ENCODE measurements at places on chromosomes 5 and 9. TPM values are rescaled to one million over a fixed set of nuclear protein-coding genes. Genes with fewer than 3 reads are reported as not detected.

Gene PCDHAC2
- not detected for total RNA-seq

Gene BRINP1
- not detected for total RNA-seq

Gene INSYN2B
- not detected for total RNA-seq

Gene RANBP6
- total RNA-seq = 26.8 TPM

Gene SPAAR
- total RNA-seq = not detected

Gene LHX2
- not detected for total RNA-seq

Gene TRPM3
- total RNA-seq = not detected

Gene OSMR
- total RNA-seq = 0.63 TPM

Gene HMCN2
- total RNA-seq = 0.17 TPM

Gene ADAMTS2
- total RNA-seq = not detected

Gene NUTM2G
- not detected for total RNA-seq

Gene SLC22A5
- total RNA-seq = 7.4 TPM

Gene LRRC19
- total RNA-seq = not detected

Gene UNC13B
- total RNA-seq = 1.2 TPM

Gene TSSK1B
- total RNA-seq = not detected

Gene PSAT1
- 242 TPM for total RNA-seq

Gene RNF183
- total RNA-seq = 0.69 TPM

Gene CDHR2
- 0.81 TPM for total RNA-seq

Gene EQTN
- total RNA-seq = not detected

Gene SOHLH1
- total RNA-seq = not detected

Gene OGN
- total RNA-seq = not detected

Gene LCN2
- total RNA-seq = not detected

Gene CCDC180
- total RNA-seq = 2.5 TPM

Gene ZNF366
- total RNA-seq = not detected

Gene AFAP1L1
- total RNA-seq = 0.17 TPM

Gene THG1L
- total RNA-seq = 33.4 TPM

Gene SHOC1
- not detected for total RNA-seq

Gene GNE
- 19.1 TPM for total RNA-seq

Gene CDO1
- 0.50 TPM for total RNA-seq

Gene NMUR2
- not detected for total RNA-seq

All from activated T-cell treated with anti-CD3 and anti-CD28 coated beads, Interleukin-2, amount 50 U/mL, for 72 hours (primary cell).